T follicular helper cell (primary cell): ENCODE measurements at places on chromosomes 1 and 21.

DNA sequence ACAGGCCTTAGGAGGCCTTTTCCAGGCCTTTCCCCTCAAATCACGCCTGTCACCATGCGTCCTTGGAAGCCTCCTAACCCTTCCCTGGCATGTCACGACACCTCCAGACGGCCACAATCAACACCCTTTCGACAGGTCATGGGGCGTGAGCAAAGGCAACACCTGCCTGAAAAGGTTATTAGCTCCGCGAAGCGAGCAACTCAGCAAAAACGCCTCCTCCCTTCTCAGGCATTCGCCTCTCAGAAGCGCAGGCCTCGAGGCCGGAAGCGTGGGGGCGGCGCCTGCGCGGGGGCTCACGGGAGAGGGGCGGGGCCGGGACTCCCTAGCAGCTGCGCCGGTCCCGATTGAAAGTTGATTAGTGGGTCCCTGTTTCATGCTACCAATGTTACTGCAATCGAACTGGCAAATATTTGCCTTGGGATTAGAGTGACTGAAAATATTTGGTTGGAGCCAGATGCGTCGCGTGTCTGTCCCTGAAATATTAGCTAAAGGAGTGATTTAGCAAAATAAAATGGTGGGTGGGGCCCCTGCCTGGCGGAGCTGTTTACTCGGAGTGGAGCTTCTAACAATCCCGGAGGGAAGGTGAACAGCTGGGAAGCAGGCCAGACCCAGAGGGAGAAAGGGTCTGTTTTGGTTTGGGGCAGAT lies 44.9 kb downstream of the GFI1 start:
- DNase-seq = no peak

- DNase-seq = no peak
These were observed 3.7 kb downstream of the CD1A start for GRCh38 chr1:158257888-158258287.

- DNase-seq = no peak
These were observed 15.6 kb upstream of the KCNAB2 start for GRCh38 chr1:6030132-6030531.

DNA sequence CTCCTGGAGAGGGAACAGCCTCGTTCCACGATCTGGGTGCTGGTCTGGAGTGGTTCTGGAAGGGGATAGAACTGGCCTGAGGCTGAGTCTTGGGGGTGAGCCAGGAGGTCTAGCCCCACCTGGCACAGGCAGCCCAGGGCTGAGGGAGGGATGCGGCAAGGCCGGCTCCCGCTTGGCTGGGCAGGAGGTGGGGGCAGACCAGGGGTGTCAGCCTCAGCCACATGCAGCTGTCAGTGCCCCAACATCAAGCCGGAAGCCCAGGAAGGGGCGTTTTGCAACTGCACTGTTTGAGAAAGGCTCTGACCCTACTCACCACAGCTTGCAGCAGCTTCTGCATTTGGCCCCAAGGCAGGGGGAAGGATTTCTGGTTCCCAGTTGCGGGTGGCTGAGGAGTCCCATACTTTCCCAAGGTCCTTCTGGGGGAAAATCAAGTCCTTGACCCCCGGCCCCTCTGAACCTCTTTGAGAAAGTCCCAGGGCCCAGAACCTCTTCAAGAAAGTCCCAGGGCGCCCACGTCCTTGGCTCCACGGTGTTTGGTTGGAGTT lies 2.0 kb downstream of the EFHD2 start:
- no peak for DNase-seq

GRCh38 chr1:162074276-162075005 lies 5.0 kb downstream of the NOS1AP start:
- no peak for DNase-seq

DNA sequence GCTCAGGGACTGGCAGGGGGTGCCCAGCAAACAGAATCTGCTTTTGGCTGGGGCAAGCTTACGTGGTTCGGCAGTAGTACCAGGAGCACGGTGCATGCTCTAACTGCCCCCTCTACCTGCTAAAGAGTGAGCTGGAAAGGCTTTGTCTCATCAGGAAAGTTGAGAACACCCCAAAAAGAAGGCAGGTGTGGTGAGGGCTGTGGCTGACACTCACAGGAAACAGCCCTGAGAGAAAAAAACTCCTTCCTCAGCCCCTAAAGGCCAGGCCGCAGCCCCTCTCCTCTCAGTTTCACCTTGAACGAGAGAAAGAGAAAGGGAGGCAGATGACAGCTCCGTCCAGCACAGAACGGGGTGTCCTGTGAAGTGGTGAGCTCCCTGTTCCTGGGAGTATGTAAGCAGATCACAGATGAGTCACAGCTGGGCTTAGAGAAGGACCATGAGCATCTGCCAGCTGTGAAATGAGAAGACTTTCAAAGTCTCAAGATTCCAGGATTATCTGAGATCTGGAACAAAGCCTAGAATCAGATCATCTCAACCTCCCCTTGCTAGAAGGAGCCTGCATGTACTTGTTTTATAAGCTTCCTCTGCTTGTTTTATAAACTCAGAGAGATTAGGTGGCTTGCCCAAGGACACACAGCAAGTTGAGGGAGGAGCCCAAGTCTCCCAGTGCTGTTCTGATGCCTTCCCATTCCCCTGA lies 13.4 kb downstream of the LAPTM5 start:
- no peak for DNase-seq

- no peak for DNase-seq
These were observed 860 bp downstream of the IVL start for GRCh38 chr1:152909206-152909605.

GRCh38 chr1:240114222-240114621 lies 22.5 kb downstream of the FMN2 start:
- DNase-seq = no peak

DNA sequence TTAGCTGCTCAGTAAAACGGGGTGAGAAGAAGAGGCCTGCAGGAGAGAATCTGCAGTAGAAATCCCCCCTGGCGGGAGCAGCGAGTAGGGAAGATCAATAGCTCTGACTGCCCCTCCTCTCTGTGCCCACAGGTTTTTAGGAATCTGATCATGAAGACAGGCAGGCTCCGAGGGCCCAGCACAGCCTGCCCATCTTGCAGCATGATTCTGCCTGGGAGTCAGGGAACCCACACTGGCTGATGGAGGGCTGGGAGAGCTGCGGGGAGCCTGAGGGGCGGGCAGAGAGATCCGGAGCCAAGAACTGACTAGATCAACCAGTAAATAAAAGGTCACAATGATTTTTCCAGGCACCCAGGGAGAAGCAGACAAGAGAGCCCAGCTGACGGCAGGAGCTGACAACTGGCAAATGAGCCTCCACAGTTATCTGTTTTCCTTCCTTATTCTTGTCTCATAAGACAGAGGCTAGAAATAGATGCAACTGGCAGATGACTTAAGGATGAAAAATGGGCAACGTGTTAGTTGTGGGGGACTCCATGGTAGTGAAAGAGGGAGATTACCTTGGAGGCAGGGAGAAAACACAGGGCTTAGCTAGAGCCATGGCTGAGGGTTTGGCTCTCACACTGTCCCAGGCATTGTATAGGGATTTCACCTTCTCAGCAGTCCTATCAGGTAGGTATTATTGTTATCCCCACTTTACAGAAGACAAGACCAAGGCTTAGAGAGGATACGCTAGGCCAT lies 116.2 kb downstream of the PLXNA2 start:
- DNase-seq = no peak

GRCh38 chr1:154819628-154820590 lies 50.2 kb downstream of the KCNN3 start:
- no peak for DNase-seq

DNA sequence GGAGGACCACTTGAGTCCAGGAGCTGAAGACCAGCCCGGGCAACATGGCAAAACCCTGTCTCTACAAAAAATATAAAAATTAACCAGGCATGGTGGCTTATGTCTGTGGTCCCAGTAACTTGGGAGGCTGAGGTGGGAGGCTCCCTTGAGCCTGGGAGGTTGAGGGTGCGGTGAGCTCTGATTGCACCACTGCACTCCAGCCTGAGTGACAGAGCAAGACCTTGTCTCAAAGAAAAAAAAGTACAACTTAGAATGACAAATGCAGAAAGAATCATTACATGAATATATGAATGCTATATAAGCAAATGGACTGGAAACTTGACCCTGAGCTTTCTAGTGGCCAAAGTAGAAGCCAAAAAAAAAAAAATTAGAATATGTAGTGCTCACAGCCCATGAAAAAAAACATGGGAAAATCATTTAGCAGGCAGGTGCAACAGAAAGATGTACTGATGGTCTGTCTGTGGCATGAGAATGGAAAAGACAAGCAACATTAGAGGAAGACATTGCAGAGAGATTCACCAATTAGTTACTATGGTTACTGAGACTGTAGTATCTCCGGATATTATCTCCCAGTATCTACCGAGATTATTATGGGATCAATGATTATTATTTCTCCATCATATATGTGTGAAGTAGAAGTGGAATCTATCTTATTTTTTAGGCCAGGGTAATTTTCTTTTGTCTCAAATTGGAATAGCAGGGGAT lies 19.2 kb downstream of the ELAPOR1 start:
- DNase-seq = no peak

DNA sequence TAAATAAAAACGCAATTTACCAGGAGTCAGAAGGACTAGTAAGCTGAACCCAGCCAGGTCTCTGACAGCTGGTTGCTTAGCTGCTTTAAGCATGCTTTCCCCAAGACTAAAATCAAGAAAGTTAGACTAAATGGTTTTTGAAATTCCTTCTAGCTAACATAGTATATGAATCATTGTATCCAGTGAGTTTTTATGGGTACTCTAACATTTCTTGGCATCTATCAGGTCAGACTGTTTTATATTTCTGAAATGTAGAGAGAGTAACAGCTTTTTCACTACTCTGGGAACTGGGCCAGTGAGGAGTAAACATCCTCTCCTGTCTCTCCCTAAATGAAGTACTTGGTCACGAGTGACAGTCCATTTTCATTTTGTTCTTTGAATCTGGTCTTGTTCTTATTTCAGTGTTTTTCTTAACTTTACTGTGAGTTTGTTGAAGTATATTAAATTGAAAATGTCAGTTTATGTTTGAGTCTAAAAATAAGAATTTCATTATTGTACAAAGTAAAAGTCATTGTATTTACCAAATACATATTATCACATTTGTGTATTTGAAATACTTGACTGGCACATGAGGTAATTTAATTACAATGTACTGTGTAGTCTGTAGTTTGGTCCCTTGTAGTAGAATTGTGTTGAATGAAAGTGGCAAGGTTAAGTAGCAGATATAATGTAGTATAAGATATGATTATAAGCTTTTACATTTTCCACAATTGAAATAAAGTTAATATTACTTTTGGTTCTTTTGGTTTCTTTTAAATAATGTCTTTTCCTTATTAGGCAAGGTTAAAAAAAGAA lies 47.6 kb downstream of the PKN2 start:
- DNase-seq = no peak

- no peak for DNase-seq
These were observed 13.5 kb downstream of the GORAB start for GRCh38 chr1:170545476-170545875.

DNA sequence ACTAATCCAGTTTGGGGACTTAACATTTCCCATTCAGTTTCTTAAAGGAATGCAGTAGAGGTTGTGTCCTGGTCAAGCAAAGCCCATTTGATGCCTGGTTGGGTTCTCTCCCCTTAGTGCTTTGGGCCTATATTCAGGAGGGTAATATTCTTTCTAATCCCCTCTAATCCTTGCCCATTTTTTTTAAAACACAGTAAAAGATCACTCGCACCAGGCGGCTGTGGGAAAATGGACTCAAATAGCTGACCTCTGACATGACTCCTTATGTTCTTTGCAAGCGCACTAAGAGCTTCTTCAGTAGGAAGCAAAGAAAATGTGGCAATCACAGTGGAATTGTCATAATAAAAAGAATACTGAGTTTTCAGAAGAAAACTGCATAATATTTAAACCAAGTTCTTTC lies 49.9 kb downstream of the WNT2B start:
- DNase-seq = no peak

DNA sequence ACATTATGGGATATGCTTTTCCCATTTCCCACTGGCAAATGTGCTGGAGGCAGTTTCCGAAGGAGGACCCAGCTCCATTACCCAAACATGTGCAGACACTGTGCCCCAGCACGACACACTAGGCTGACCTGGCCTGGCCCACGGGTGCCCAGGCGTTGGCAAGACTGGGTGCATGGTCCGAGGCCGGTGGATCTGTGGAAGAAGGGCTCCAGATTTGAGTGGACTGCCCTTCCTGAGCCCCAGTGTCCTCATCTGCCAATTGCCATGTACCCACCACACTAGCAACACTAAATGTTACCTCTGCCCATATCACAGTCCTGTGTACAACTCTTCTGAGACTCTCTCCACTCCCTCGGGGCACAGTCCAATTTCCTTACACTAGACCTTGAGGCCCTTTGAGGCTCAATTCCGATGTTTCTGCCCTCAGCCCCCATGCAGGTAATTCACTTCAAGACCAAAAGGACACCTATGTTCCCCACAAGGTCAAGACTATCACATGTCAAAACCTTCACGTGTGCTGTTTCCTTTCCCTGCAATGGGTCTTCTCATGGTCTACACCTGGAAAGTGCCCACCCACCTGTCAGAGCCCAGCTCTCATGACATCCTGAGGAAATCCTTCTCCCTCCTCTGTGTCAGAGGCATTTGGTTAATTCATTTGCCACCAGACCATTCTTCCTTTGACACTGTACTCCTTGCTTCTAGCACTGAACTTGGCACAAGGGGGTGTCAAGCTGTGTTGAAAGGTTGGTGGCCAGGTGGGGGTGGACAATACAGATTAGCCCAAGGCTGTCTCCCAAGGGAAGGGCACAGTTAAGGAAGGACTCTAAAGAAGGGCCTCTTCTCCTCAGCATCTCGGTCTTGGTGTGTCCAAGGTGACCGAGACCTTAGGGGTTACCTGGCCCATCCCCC lies 124.9 kb downstream of the DMRTB1 start:
- DNase-seq = no peak

- DNase-seq = no peak
These were observed 117.1 kb downstream of the LRIG2 start for GRCh38 chr1:113190078-113190477.

DNA sequence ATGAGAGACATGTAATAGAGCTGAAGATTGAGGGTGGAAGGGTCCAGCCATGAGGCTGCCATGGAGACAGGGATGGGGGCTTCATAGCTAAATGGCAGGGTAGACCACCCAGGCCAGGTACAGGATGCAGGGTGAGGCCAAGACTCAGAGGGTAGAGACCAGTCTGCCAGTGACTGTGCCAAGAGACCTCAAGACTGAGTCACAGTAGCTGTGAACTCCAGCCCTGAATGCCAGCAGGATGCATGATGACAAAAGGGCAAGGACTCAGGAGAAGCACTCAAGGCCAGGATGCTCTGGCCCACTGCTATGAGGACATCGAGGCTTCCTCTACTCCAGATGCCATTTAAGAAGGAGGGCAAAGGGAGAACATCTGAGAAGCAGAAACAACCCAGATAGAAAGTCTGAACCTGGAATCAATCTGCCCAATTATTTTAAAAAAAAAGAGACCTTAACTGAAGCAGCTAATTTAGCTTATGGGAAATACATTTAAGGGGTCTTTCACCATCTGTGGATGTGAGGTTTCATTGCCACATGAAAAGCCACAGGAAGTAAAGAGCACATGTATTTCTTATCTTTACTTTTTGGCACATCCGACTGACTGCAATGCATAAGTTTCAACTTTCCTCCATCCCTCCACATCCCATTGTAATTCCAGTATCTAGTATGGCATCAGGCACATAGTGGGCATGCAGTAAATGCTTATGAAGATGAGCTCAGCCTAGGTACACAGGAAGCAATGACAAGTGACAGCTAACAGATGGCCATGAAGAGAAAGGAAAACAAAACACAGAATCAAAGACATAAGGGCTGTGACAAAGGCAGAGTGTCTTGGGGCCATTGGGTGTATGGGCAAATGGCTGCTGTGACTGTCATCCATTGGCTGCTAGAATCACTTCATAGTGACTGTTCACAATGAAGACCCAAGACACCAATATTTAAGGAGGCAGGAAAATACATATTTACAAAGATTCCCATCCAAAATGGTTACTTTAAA lies 40.2 kb downstream of the SUSD4 start:
- no peak for DNase-seq

- DNase-seq = no peak
These were observed 14.0 kb downstream of the HSF2BP start for GRCh38 chr21:43645136-43645891.
